OCI-LY7 (cell line): ENCODE measurements at places on chromosomes 12 and 14. TPM values are rescaled to one million over a fixed set of nuclear protein-coding genes. Genes with fewer than 3 reads are reported as not detected.

DNA sequence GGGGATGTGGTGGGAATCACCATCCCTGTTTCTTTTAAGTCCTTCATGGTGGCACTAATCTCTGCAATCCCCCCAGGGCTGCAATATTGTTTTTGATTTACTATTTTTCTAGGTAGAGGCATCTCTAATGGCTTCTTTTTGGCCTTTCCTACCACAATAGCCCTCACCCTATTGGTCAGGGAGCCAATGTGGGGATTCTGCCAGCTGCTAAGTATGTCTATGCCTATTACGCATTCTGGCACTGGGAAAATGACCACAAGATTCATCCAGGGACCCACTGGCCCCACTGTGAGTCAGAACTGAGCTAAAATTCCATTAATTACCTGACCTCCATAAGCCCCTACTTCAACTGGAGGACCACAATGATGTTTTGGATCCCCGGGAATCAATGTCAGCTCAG, 15.9 kb upstream of the GLIPR1L2 start:
- DNase-seq = no peak

- no peak for DNase-seq
Observed at GRCh38 chr12:5034603-5035002, 9.1 kb upstream of the KCNA5 start.

SLC6A13 gene
- total RNA-seq = not detected in 2 replicates

- DNase-seq = no peak
Observed at GRCh38 chr12:17020765-17021164, 414.8 kb upstream of the LMO3 start.

AQP6 gene
- total RNA-seq = not detected in 2 replicates

- DNase-seq = no peak
Observed at GRCh38 chr12:59007620-59008019, 87.3 kb upstream of the LRIG3 start.

- no peak for DNase-seq
Observed at GRCh38 chr12:110244829-110245228, 36.2 kb upstream of the ATP2A2 start.

DNA sequence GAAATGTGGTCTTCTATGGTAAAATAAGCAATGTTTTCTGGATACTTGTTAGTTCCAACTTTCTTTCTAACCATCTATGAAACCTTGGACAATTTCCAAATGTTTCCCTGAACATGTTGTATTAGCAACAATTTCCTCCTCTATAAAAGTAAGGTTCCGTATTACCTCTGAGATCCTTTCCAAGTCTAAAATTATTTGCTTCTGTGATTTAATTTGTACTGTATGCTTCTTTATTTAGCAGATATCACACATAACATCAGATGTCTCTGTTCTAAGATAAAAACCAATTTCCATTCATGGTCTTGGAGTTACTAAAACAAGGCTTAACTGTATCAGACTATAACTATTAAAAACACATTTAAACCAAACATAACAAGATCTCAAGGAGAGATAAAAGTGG, 177.2 kb downstream of the FOXA1 start:
- no peak for DNase-seq

KLRK1 gene
- 26.6 and 35.4 TPM in 2 replicates for total RNA-seq

DNA sequence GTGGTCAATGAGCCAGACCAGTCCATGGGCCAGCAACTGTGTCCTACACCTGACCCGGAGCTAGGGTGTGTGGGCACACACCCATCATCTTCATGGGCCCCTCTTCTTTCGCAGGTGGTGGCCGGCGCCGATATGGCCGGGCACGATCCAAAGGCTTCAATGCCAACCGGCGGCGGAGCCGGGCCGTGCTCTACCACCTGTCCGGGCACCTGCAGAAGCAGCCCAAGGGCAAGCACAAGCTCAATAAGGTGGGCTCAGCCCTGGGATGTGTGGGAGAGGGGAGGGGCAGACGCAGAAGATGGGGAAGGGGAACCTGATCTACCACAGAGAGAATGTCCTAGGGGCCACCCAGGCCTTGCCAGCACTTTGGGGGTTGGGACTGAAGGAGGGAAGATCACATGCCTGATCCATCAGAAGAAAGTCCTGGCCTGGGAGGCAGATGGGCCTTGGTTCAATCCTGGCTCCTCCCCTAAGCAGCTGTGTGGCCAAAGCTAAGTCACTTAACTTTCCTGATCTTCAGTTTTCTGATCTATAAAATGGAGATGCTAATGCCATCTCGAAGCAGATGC, 3.8 kb downstream of the KCNH3 start:
- DNase-seq = no peak

GRCh38 chr14:84657911-84658310, 872.0 kb upstream of the FLRT2 start:
- no peak for DNase-seq

GRCh38 chr14:44586910-44587309, 79.8 kb upstream of the FSCB start:
- no peak for DNase-seq
